ENCODE measurements at places on chromosomes 11 and 22.

GRCh38 chr11:120324932-120325810 is at the start of gene TLCD5:
Gene TLCD5 (plus strand): TSS chr11:120325299. CDS start chr11:120327442, 2,143 bp downstream.
- peak; percentile 89 for DNase-seq

GRCh38 chr11:19766810-19767209 is 54.2 kb downstream of the NAV2 start:
- no peak for DNase-seq

GRCh38 chr22:28950617-28951411 is 67.4 kb downstream of the ZNRF3 start:
- DNase-seq: no peak

GRCh38 chr11:6362185-6362872 is 27.9 kb upstream of the SMPD1 start:
- DNase-seq: no peak

DNA sequence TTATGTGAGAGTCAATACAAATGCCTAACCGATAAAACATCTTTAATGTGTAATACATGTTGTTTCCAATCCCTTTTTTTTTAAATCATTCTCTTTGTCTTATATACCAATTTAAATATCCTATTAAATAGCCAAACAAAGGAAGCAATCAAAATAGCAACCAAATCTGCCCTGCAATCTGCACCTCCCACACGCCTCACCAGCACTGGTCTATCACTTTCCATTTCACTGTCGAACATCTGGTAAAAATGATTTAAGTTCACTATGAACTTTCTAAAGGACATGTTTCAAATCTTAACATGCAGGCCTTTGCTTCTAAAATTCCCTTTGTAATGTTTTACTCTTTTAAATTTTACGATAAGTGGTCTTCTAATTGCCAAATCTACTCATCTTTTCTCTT is 1305.5 kb upstream of the TENM4 start:
- DNase-seq: no peak

GRCh38 chr11:36807871-36808270 is 209.8 kb upstream of the RAG2 start:
- no peak for DNase-seq

DNA sequence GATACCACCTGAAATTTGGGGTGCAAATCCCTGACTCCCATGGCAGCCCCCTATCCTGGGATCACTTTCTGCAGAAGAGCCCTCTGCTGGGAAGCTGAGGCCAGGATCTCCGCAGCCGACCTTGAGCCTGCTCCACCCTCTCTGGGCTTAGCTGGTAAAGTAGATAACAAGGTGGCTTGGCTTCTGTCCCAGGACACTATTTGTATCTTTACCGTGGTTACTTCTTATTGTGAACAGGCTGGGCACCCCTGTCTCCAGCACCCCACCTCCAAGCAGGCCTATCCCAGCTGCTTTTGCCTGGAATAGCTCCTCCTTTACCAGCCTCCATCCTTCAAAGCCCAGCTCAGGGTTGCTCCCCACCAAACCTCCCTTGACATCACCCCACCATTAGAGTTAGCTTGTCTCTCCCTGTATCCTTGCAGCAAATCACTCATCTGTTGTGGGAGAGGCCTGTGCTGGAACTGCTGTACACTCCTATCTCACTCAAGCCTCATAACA is 35.2 kb upstream of the P2RY2 start:
- no peak for DNase-seq

DNA sequence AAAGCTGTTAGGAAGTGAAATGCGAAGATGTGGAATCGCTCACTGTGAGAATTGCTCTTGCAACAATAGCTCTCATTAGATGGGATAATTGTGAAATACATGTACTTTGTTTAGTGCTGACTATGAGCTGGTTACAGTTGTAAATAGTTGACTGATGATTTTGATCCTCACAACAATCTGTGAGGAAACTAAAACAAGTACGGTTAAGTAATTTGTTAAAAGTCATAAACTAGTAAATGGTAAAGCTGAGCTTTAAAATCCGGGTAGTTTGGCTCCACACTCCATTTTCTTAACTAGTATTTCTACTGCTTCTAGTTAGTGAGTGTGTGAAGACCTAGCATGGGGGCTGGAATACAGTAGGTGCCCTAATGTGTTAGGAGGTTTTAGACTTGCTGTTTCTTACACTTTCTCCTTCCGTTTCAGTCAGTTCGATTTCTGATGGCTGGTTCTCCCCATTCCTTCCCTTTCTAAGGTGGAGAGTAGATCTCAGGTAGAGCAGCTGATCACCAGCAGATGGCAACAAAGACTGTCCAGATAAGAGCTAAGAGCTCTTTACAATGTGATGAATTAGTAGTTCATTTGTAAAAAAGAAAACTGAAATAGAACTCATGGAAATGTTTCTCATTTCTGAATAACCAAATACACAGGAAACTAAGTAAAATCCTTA is 16.3 kb upstream of the CYP2R1 start:
- DNase-seq: peak; percentile 66

- DNase-seq: no peak
Observed at GRCh38 chr22:39429916-39430575, 26.8 kb upstream of the MGAT3 start.

DNA sequence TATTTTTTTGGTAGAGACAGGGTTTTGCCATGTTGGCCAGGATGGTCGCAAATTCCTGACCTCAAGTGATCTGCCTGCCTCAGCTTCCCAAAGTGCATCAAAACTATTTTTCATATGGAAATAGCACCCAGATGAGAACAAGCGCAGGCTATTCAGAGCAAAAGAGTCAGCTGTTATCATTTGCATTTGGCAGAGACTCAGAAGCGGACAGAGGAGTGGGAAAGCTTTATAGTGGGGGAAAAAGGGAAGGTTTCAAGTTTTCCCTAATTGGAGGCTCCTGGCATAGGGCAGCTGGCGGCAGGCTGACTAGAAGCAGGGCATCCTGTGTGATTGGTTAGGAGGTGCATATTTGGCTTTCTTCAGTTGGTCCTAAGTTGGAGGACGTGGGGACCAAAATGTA is 20.2 kb downstream of the ATG13 start:
- DNase-seq: peak; percentile 76

GRCh38 chr22:47914481-47915097 is 1152.1 kb downstream of the TBC1D22A start:
- no peak for DNase-seq

GRCh38 chr11:57341250-57341808 is 3.2 kb downstream of the P2RX3 start:
- DNase-seq: no peak

DNA sequence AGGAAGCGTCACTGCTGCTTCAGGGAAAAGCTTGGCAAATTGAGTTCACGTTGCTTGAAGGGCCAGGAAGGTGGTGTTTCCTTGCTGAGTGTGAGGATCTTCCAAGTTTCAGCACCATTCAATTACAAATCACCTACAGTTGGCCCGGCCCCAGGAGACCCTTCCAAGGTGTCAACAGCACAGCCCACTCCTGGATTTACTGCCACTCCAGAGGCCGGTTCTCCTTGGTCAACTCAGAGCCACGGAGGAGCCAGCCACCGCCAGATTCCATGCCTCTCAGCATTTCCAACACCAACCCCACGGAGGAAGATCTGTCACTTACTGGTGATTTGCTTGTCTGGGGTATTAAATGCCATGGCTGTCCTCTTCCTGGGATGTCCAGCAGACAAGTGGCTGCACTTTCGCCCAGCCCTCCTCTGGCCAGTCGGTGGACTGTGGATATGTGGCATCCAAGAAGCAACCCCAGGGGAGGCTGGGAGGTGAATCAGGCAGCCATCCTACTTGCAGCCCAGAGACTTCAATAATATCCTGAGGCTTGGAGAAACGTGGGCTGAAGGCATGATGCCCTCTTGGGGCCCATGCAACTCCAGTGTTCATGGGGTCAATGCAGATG is 74.1 kb upstream of the SHANK2 start:
- no peak for DNase-seq

DNA sequence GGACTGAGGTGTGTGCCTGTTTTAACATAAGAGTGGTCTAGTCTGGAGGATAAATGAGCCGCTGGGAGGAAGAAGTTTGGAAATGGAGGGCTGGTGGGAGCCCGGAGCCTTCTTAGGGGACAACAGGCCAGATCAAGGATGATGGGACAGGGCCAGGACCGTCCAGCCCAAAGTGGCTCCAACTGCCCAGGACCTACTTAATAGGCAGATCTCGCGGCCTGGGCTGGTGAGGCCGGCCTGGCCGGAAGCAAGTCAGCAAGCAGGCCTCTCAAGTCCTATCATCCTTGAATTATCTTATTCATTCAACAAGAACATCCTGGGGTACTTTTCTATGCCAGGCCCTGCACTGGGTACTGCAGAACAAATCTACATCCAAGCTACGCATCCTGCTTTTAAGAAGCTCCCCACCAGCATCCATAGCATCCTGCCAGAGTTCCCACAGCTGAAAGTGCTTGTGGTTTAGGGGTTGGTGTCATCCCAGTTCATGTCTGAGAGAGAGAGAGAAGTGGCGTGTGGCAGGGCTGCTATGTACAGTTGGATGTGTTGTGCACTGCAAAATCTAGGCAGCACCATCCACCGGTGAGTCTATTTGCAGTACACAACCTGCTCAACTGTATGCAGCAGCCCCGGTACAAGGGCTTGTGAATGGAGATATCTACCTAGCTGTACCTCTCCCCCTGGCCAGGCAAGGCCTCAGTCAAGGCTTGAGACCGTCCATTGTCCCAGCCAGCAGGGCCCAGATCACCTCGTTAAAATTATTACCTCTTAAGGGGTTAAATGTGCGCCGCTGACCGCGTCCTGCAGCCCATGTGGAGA is 82.1 kb downstream of the FBLN1 start:
- no peak for DNase-seq

GRCh38 chr22:28883657-28883916 is 215 bp downstream of the ZNRF3 start:
- DNase-seq: no peak

DNA sequence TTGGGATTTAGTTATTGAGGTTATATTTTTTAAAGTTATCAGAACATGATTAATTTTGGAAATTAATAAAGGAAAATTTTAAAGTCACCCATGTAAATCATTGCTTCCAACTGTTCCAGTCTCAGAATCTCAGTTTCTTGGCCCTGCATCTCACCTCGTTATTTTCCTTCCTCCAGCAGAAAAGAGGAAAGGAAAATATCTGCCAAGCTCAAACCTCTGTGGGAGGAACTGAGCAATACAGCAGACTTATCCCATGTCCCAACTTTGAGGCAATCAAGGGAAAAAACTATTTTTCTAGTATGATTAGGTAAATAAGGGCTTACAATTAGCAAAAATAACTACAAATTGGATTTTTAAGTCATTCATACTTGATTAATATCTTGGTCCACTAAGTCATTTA is 30.1 kb downstream of the ELMOD1 start:
- DNase-seq: no peak

DNA sequence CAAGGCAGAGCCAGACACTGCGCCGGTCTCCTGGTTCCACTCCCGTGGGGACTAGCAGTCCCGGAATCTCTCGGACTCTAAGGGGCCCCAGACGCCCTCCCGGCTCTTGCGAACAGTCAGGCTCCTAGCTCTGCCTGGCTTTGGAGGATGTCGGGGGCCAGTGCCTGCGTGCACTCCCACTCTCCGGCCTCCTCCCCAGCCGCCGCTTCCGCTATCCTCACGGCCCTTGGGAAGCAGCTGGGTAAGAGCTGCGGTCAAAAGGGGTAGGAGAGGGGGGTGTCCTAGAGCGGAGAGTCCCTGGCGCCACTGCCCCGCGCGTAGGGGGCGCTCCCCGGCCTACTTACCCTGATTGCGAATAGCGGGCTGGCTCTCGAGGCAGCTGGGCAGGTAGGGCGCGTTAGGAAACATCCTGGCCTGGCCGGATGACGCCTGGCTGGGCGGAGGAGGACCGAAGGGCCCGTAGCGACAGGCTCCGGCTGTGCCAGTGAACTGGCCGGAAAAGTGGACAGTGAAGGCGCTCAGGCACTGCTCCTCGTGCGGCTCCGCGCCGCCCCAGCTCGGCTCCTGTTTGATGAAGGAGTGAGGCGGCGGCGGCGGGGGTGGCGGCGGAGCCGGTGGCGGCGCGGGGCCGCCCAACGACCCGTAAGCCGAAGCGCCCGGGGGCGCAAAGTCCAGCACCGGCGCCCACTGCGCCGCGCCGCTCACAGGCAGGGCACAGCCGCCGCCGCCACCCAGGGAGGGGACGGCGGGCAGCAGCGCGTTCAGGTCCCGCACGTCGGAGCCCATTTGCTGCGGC is 785 bp downstream of the WT1 start:
- DNase-seq: no peak

DNA sequence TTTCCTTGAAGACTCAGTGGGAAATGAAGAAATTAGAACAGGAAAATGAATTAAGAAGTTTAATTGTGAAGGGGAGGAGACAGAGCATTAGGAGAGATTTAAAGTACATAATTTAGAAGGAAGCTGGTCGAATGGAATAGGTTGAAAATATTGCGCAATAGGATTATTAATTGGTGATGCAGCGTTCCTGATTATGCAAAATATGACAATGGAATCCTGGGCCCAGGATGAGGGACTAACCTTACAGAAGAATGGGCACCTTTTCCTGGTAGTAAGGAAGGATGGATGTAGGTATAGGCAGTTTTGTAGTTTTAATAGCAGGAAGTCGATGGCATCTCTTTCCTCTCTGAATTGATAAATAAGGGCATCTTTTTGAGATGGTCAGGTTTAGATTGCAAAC is 7.8 kb downstream of the TTC12 start:
- no peak for DNase-seq

GRCh38 chr22:40153192-40153591 is 24.5 kb upstream of the TNRC6B start:
- no peak for DNase-seq

- DNase-seq: peak; percentile 60
Observed at GRCh38 chr22:20606041-20606783, 98.8 kb downstream of the MED15 start.

- no peak for DNase-seq
Observed at GRCh38 chr22:24723111-24723510, 51.4 kb downstream of the PIWIL3 start.

DNA sequence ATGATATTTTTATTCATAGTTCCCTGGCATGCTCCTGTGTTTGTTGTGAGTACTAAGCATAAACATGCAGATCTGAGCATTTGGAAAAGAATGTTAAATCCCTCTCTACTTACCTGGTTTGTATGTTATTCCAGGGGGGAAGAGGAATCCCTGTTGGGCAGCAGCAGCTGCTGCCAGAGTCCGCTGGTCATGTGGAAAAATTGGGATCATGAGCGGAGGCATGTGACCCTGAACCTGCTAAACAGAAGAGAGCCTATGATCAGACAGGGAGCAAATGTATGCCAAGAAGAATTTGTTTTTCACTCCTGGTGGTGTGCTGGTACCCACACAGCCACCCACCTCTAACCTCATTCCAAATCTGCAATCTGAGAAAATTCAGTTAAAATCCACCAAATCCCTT is 244.7 kb downstream of the SOX6 start:
- DNase-seq: no peak

DNA sequence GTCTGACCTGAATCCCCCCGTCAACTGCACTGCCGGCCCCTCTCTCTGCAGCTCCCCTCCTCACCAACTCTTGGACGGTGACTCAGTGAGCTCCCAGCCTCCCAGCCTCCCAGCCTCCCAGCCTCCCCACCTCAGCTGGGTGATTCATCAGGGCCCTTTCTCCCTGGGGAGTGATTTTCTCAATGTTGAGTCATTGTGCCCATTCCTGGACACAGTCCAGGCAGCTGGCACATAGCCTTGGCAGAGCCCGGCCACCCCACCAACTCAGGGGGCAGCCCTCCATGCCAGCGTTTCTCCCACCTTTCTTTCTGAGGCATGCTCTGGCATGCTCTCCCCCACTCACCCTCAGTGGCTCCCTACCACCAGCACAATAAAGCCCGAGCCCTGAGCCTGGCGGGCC is 30.7 kb downstream of the PDE2A start:
- DNase-seq: no peak

GRCh38 chr11:118783724-118784495 is 7.1 kb downstream of the DDX6 start:
- DNase-seq: no peak
